ENCODE measurements at places on chromosomes 2 and 18.

DNA sequence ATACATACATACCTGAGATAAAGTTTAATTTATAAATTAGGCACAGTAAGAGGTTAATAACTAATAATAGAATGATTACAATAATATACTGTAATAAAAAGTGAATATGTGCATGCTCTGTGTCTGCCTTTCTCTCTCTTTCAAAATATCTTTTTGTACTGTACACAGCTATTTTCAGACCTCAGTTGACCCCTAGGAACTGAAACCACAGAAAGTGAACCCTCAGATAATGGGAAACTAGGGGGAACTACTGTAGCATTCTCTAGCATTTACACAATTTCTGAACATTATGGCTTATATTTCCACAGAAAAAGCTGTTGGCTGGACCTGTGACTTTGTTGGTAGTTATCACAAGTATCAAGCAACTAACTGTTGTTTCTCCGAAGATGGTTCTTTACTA is 25.9 kb downstream of the WDR75 start:
- no peak for DNase-seq

GRCh38 chr2:185222311-185222710 is 516.3 kb upstream of the FSIP2 start:
- no peak for DNase-seq

- peak; percentile 80 for DNase-seq
Measured at GRCh38 chr2:54728669-54729120, 5.2 kb downstream of the EML6 start.

DNA sequence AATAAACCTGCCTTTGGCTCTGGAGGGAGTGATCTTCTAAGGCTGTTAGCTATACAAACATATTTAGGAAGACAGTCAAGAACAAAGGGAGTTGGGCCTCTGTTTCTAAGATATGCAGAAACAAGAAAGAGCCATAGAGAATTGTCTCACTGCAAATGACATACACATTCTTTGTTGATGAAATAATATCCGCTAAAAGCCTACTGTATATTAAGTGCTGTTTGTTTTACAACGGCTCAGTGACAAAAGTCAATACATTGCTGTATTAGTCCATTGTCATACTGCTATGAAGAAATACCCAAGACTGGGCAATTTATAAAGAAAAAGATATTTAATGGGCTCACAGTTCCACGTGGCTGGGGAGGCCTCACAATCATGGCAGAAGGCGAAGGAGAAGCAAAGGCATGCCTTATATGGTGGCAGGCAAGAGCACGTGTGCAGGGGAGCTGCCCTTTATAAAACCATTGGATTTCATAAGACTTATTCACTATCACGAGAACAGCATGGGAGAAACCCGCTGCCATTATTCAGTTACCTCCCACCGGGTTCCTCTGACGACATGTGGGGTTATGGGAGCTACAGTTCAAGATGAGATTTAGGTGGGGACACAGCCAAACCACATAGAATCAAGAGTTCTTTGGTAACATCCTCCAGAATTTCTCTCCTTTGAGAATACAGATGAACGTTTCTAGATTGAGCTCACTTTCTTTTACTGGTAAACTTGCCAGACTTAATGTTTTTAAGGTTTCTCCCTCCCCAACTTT is 157.8 kb downstream of the PIK3C3 start:
- peak; percentile 82 for DNase-seq

- DNase-seq: no peak
Measured at GRCh38 chr2:11752906-11753305, 6.5 kb downstream of the LPIN1 start.

DNA sequence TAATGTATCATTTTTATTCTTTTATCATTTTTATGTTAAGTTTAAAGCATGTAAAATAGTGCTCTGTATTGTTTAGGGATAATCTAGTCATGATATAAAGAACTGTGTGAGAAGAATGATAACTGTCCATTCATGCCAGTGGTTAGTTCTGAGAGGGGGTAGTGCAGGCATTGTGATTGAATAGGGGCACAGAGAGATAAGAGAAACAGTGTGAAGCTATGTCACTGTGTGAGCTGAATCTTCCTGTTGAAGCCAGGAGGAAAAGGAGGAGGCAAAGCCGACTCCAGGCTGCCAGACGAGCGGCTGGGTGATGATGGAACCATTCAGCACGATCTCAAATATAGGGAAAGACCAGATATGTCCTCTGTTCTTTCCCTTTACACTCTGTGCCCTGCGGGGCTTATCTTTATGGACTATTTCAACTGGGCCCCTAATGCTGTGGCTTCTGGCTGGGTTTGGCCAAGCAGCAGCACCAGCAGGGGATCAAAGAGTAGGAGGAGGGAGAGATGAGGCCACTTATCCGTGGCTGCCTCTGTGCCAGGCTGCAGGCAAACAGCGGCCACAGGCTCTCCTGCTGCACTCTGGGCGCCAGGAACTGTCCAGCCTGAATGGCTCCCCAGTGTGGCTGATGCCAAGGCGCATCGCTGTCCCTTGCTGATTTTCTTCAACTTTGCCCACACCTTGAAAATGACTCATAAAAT is 128.0 kb downstream of the SPP2 start:
- DNase-seq: no peak

GRCh38 chr2:222055328-222055727 is 243.5 kb downstream of the PAX3 start:
- DNase-seq: no peak

DNA sequence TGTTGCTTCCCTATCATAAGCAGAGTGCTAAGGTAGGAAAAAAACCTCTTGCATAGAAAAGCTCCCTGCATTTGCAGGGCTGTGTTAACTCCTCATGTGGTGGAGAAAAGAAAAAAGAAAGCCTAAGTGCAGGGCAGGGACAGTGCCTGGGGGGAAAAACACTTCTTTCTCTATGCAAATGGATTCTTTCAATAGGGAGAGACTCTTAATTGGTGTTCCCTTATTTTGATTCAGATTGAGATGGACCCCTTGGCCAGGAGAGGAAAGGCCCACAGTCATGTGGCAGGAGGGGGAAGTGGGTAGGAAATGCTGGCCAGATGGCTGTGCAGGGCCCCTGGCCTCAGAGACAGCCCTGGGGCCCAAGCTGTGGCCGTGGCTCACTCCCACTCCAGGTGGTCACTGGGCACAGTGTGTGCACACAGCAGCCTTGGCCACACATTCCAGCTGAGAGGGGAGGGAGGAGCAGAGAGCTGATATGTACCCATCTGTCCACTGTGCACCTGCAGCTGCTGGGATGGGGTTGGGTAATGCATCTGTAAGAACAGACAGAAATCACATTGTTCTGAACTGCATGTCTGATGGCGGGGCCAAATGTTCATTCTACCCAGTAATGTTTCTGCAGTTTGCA is 410.4 kb downstream of the DSC3 start:
- DNase-seq: no peak

DNA sequence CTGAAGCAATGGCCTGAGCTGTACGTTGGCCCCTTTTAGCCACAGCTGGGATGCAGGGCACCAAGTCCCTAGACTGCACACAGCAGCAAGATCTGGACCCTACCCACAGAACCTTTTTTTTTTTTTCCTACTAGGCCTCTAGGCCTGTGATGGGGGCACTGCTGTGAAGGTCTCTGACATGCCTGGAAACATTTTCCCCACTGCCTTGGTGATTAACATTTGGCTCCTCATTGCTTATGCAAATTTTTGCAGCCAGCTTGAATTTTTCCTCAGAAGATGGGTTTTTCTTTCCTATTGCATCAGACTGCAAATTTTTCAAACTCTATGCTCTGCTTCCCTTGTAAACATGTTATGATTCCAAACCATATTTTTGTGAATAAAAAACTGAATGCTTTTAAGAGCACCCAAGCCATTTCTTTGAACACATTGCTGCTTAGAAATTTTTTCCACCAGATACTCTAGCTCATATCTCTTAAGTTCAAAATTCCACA is 33.5 kb downstream of the PDE1A start:
- DNase-seq: no peak

Measured in HepG2 (cell line).